ENCODE measurements at places on chromosomes 6 and 20. TPM values are rescaled to one million over a fixed set of nuclear protein-coding genes. Genes with fewer than 3 reads are reported as not detected.

SSTR4 gene
- 0.19 TPM for total RNA-seq

- no peak for DNase-seq
These were observed 28.1 kb downstream of the PKIG start for GRCh38 chr20:44610313-44610962.

DNA sequence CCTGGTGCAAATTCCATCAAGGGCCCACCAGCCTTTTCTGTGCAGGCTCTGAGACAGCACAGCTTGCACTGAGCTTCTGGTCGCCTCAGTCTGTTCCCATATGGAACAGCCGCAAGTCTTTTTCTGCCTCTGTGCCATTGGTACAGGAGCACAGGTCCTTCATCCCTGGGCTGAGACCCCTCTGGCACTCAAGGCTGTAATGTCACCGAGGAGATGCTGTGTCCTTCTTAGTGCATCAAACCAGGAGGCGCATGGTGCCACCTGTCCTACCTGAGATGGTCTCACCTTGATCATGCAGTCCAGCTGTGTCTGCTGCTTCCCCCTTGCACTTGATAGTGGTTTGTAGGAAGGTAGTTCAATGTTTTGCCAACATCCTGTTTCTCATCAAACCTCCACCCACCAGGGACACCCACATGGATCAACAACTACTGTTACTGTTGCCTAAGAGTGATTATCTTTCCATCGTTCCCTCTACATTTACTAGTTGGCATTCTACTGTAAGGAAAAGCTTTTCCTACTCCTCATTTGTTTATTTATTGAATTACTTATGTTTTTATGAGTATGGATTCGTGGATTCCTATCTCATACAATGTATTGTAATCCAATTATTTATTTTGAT lies 29.0 kb downstream of the FAM50B start:
- DNase-seq, result no peak

ANGPT4 gene
- total RNA-seq, result not detected

GRCh38 chr20:9977629-9978028 lies 57.2 kb upstream of the ANKEF1 start:
- no peak for DNase-seq

CD93 gene
- 24.2 TPM for total RNA-seq

GRCh38 chr6:6713657-6714056 lies 125.1 kb downstream of the LY86 start:
- no peak for DNase-seq

DNA sequence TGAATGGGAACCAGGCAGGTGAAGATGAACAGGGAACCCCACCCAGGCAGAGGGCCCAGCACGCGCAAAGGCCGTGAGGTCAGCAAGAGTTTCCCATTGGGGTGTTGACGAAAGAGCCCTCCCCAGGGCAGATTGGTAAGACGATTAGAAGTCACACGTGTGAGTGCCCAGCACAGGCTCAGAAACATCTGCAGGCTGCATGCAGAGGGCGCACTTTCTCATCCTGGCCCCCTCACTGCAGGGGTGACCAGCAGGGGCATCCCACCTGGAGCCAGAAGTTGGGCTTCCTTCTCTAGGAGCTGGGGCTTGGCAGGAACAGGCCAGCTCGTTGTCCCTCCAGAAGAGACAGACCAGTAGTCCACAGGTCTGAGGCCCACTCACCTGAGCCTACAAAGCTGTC lies 38.4 kb downstream of the VSTM2L start:
- no peak for DNase-seq

DNA sequence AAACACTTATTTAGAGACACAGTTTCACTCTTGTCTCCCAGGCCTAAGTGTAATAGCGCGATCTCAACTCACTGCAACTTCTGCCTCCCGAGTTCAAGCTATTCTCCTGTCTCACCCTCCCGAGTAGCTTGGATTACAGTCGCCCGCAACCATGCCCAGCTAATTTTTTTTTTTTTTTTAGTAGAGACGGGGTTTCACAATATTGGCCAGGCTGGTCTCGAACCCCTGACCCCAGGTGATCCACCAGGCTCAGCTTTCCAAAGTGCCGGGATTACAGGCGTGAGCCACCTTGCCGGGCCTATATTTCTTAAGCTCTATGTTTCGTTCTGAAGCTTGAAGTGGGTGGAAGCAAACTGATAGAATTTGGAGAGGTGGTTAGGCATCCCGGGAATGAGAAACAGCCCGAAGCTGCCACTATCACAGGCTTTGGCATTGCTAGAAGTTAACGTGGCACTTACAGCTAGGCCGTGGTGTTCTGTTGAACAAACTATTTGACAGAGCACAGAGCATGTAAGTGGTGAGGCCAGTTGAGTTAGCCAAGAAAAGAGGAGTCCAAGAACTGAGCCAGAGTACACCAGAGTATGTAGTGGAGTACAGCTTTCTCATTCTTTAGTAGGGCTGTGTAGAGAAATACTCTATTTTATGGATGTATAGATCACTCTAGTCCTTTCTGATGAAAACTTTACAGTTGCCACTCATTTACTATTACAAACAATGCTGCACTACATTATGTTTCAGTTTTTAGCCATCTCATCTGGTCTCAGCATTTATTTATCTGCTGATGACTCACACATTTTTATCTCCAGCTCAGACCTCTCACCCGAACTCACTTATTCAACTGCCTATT lies 62.0 kb upstream of the HFE start:
- no peak for DNase-seq

- peak; percentile 38 for DNase-seq
These were observed 18.3 kb downstream of the ZNF335 start for GRCh38 chr20:45953672-45954071.

- DNase-seq, result no peak
These were observed 8.7 kb upstream of the PDE7B start for GRCh38 chr6:135842618-135843392.

DNA sequence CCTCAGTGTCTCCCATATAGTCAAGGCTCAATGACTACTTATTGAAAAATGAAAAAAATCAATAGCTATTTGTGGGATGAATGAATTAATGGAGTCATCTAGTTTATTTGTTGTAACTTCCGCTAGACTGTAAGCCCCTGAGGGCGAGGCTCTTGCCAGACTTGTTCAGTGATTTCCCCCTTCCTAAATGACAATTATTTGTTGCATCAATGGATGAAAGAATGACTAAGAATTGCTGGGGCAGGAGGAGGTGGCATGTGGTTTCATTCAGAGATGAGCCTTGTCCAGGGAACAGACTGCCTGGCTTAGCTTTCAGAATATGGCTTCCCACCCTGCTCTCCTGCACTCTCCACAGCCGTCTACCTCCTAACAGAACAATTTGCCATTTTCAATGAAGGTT lies 1.1 kb upstream of the PRELID3B start:
- no peak for DNase-seq

DNA sequence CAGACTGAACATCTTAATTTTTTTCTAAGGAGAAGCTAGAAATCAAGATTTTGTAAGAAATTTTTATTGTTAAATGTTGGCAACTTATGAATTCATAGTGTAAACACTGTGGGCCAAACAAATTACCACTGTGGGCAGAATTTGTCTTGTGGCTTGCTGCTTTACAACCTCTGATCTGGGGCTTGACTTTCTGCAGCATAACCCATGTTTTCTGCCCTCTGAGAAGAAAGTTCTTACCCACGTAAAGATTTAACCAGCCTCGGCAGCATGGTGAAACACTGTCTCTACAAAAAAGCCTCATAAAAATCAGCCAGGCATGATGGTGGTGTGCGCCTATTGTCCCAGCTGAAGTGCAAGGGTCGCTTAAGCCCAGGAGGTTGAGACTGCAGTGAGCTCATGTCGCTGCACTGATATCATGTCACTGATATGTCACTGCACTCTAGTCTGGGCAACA lies 12.9 kb downstream of the ITCH start:
- no peak for DNase-seq

DNA sequence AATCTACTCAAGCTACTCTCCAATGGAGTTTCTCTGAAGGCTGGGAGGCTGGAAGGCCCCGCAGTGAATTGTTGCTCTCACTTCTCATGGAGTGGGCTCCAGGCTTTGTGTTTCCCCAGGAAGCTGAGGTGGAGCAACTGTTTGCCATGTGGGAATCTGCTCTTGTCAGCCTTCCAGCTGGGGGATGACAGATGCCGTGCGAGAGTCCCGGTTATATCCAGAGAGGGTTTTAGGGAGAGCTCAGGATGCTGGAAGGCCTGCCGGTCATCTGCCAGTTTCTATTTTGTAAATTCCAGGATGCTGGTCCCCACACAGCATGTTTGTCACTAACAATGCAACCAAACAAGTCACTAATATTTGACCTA lies 98.2 kb upstream of the NAA20 start:
- no peak for DNase-seq

DNA sequence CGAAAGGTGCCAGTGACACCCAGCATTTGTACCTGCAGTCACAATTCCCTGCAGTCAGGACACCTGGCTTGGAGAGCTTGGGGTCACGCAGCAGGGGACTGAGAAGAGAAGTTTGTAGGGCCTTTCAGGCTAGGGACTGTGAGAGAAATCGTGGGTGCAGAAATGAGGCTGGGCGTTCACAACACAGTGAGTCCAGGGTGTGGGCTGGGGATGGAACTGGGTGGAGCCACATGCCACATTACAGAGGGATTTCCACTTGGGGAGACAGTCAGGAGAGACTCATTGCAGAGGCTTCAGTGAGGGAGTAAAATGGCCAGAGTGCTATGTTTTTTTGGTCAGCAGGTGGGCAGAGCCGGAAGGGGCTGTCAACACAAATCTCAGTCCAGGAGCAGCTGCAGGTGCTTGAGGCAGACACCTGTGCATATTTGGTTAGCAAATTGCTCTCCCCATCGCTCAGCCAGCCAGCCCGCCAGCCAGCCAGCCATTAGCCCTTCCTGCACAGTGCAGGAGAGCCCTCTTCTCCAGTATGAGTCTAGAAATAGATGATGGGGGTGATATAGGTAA lies 7.4 kb downstream of the ITPR3 start:
- DNase-seq, result no peak

DNA sequence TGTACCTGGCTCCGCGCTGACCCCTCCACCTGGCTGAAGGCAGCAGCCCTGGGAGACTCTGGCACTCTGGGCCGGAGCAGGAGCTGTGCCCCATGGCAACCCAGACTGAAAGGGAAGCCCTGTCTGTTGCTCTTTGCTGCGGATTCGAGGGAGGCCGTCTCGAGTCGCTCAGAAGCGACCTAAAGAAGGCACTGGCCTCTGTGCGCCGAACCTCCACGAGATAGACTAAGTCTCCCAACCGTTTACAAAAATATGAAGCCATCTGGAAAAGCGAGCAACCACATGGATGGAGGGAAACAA lies 10.5 kb upstream of the TBX18 start:
- no peak for DNase-seq

SNRNP48 gene
- total RNA-seq, result 11.0 TPM

ZDHHC14 gene
- 10.0 TPM for total RNA-seq

SH3BGRL2 gene
- total RNA-seq, result 63.2 TPM

DNA sequence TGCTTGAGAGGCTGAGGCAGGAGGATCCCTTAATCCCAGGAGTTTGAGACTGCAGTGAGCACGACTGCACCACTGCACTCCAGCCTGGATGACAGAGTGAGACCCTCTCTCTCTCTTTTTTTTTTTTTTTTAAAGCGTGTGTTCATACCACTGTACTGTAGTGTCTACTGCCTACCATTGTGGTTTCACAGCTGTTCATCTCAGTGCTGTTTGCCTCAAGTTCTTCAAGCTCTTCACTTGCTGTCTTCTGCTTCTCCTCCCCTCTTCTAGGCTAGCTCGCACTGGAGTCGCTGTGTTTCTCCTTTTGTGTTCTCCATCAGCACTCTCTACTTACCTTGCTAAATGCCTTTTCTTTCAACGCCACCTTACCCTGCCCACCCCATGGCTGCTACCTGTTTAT lies 7.4 kb downstream of the FOXO3 start:
- DNase-seq, result no peak

GRCh38 chr20:49569411-49570115 lies 1.6 kb upstream of the PTGIS start:
- DNase-seq, result no peak

BTN1A1 gene
- total RNA-seq, result not detected

GRCh38 chr6:22766979-22767378 lies 197.6 kb downstream of the HDGFL1 start:
- no peak for DNase-seq

All from mucosa of descending colon (tissue), 3 donors.